Effector memory CD8-positive, alpha-beta T cell (primary cell): ENCODE measurements at places on chromosomes 16 and 17.

DNA sequence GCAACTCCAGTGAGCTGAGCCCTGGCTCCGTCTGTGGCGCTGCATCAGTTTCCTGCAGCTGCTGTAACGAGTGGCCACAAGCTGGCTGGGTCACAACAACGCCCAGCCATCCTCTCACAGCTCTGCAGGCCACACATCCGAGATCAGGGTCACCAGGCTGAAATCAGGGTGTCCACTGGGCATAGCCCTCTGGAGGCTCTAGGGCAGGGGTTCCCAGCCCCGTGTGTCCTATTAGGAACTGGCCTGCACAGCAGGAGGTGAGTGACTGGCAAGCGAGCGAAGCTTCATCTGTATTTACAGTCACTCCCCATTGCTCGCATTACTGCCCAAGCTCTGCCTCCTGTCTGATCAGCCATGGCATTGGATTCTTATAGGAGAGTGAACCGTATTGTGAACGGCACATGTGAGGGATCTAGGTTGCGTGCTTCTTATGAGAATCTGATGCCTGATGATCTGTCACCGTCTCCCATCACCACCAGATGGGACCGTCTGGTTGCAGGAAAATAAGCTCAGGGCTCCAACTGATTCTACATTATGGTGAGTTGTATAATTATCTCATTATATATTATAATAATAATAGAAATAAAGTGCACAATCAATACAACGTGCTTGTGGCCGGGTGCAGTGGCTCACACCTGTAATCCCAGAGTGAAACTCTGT lies 176.5 kb downstream of the SEC14L1 start:
- no peak for DNase-seq

DNA sequence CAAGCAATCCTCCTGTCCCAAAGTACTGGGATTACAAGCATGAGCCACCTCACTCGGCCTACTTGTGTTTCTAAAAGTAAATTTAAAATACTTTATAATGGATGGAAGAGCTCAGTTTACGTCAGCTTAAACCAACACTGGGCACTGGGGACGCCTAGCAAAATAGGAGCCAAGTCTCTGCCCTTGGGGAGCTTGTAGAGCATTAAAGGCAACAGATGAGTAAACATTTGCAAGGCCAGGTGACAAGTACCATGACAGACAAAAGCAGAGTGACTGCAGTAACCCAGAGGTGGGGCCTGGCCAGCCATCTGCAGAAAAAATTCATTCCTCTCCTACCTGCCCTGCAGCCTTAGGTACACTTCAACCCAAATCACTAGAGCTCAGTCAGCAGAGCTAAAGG lies 12.1 kb upstream of the NLK start:
- DNase-seq: no peak

DNA sequence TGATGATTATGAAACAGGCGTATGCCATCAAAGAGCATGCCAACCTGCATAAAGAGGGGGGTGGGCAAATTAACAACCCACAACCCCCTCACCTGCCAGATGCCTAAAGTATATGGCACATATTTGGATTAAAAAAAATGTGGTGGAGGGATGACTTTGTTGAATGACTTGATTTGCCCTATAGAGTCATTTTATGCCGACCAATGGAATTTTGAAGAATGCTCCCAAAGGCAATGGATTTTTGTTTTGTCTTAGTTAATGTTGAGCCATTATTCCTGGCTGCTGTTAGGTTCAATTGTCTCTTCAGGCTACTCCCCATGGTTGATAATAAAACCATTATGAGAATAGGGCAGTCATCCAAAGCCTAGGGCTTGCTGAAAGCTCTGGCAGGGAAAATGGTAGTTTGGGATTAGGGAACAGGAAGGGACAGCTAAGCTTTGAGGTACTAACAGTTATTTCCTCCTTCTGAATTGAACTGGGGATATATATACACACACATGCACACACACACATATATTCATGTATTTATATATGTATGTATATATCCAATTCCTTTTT lies 5.8 kb upstream of the CHCT1 start:
- no peak for DNase-seq

DNA sequence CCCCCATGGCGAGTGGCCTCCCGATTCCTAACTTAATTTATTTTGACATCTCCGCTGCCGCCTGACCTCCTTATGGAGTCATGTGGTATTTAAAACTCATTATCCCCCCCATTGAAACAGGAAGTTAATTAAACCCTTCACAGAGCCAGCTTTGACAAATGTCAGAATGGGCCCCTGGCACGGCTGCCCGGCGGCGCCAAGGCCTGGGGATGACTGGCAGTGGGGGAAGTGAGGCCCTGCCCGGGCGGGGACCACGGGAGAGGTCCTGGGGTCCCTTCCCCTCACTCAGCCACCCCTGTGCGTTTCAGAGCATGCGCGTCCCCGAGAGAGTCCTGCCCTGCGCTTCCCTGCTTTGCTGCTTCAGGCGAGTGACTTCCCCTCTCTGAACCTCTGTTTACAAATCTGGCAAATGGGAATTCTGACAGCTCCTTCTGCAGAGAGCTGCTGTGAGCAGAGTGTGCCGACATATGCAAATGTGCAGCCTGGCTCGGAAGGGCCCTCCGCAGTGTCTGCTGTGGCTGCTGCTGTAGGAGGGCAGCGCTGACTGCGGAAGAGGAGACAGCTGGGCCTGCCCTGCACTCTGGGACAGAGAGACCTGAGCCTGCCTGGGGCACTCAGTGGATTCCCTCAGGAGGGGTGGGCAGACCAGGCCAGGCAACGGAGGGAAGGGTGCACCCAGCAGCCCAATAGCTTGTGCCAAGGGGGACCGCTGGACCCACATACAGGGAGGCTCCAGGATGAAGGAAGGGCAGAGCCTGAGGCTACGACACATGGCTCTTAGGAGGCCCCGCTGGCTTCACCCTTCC lies 4.4 kb upstream of the ZFPM1 start:
- DNase-seq: no peak

DNA sequence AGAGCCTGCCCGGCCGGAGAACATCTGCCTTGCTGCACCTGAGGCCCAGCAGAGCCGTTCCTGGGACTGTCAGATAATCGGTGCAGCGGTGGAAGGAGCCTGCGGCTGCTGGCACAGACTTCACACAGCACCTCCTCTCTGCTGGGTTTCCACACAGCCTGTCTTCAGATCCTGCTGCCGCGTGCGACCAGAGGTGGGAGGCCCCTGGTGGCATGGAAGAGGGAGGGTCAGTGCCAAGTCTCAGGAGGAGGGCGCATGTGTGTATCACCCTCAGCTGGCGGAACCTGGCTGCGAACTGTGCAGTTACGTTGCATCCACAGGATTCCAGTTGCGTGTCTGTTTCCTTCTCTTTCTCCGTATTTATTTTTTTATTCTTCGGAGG lies 3.3 kb downstream of the CDK5R1 start:
- no peak for DNase-seq

DNA sequence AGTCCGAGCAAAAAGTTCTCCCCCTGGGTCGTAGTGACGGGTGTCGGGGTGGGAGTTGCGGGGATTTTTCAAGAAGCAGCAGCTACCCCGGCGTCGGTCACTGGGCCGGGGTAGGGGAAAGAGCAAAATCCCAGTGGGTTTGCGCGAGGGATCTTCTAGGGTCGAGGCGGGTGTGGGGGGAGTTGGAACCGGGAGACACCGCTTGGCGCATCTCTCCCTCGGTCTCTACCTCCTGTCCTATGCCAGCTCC lies 2.3 kb upstream of the UBTF start:
- DNase-seq: no peak

GRCh38 chr17:50205111-50205962 lies 3.9 kb upstream of the COL1A1 start:
- no peak for DNase-seq

GRCh38 chr16:82741073-82741615 lies 114.4 kb downstream of the CDH13 start:
- no peak for DNase-seq

DNA sequence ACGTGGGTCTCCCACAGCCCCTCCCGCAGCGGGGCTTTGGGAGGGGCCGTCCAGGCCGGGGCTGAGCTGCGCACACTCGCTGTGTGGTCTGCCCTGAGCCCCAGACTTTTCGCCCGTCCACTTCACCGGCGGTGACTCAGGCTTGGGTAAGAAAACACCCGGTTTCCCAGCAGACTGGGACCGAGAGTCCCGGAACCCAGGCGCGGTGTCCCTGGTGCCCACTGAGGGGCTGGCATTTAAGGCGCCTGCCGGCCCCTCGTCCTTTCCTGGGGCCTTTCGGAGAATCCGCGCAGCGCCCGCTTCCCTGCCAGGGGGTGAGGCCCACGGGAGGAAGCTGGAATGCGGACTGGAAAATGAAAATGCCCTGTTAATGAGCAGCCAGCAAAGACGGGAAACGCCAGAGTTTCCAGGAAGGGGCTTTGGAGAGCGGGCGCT lies 100.3 kb downstream of the C16orf95 start:
- DNase-seq: no peak

GRCh38 chr17:80830020-80830780 lies 161.4 kb upstream of the CHMP6 start:
- no peak for DNase-seq

DNA sequence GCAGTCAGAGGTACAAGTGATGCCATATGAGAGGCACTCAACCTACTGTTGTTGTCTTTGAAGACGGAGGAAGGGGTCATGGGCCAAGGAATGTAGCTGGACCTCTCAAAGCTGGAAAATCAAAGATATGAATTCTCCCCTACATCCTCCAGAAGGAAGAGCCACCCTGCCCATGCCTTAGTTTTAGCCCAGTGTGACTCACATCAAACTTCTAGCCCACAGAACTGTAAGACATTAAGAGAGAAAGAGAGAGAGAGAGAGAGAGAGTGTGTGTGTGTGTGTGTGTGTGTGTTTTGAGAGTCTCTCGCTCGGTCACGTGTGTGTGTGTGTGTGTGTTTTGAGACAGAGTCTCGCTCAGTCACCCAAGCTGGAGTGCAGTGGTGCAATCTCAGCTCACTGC lies 87.1 kb downstream of the STX8 start:
- DNase-seq: no peak

DNA sequence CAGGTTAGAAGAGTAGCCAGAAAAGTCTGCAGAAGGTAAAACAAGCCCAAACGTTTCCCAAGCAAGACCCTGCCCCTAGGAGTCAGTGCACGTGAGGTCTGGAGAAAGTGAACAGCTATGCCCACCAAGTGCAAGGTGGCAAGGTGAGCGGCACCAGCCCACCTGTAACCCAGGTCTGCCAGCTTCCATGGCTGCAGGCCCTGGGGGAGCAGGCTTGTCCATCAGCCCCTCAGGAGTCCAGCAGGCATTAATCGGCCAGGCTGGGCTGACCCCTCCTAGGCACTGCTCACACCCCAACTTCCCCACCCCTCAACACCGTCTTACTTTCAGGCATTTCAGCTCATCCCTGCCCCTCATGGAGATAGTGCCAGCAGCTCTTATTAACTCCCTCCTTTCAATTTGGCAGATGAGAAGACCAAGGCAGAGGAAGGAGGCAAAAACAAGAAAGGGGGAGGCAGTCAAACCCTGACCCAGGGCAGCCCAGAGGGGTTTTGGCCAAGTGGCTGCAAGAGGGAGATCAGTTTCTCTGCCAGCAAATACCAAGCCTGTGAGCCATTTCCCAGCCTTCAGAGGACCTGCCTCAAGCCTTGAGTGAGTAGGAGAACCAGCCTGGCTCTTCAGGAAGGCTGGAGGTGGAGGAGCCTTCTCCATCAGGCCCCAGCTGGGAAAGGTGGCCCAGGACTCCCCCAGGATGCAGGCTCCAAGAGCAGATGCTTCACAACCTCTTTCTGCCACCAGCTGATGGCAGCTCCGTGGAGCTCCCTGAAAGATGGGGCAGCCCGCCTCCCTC lies 14.7 kb downstream of the BEAN1 start:
- DNase-seq: no peak

DNA sequence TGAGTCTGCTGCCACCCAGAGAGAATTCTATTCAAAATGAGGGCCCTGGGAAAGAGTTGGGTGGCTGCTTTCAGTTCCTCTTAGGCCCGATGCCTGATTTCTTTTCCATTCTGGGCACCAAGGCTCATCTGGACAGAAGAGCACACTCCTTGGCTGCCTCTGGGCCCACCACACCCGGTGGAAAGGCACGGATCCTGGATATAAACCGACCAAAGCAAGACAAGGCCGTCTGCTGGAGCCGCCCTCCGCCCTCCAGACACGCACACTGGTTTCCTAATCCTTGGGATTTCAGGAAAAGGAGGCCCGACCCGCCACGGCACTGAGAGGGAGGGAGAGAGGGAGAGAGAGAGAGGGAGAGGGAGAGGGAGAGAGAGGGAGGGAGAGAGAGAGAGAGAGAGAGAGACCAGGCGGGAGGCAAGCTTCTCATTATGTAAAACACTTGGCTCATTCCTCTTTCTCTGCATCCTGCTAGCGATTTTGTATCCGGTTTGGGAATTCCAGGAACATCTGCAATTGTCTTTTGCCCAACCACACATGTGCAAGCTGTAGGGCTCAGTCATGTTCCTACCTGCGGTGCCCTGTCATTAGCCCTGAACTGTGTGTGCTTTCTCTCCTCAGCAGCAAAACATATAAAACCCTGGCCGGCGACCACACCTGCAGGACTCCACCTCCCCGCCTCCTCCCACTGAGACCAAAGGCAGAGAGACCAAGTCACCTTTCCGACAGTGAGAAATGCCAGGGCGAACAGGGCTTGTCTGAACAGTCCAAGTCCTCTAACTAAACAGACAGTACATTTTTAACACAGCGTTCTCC lies 347.2 kb downstream of the SOX9 start:
- no peak for DNase-seq

DNA sequence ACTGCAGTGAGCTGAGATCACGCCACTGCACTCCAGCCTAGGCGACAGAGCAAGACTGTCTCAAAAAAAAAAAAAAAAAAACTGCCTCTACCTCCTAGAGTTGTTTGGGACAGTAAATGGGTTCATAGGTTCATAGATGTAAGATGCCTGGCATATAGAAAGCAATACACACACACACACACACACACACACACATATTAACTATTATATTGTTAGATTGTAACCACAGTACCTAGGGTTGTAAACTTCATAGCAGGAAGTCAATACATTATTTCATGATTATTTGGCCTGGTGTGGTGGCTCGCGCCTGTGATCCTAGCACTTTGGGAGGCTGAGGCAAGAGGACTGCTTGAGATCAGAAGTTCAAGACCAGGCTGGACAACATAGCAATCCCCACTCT lies 5.8 kb downstream of the XPO6 start:
- DNase-seq: no peak

DNA sequence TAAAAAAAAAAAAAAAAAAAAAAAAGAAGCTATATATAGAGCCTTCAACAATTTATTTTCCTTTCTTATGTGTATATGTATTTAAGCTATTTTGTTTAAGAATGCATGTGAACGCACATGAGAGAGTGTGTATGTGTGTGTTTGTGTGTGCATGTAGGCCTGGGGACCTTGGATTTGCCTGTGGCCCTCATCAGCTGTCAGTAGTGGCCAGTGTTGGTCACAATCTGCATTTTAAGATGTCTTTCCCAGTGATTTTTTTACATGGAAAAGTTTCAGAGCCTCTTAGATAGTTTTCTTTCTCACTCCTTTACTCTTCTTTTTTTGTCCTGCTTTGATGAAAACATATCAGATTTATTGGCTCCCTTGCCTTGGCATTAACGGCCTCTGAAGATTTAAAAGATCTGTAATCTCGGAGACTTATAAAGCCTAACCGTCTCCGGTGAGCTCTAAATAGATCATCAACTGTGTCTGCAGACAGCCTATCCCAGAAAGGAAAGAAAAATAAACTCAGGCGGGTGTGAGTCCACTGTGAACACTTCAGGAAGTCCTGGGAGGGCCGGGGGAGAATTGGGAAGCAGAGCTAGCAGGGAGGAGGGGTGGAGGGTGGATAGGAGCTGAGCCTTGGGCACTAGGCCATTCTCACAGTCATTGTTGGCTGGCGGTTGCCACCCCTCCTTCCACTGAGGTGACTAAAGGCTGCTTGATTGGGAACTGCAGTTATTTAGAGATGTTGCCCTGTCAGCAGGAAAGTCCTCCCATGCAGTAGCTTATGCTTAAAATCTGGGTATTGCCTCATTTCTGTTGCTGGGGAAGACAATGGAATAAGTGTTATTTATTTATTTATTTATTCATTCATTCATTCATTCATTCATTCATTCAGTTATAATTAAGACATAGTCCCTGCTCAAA lies 86.8 kb downstream of the WWP2 start:
- no peak for DNase-seq
